ENCODE measurements at places on chromosomes 12 and 14.

GRCh38 chr12:30514666-30515065, 181.0 kb downstream of the IPO8 start:
- no peak for DNase-seq

DNA sequence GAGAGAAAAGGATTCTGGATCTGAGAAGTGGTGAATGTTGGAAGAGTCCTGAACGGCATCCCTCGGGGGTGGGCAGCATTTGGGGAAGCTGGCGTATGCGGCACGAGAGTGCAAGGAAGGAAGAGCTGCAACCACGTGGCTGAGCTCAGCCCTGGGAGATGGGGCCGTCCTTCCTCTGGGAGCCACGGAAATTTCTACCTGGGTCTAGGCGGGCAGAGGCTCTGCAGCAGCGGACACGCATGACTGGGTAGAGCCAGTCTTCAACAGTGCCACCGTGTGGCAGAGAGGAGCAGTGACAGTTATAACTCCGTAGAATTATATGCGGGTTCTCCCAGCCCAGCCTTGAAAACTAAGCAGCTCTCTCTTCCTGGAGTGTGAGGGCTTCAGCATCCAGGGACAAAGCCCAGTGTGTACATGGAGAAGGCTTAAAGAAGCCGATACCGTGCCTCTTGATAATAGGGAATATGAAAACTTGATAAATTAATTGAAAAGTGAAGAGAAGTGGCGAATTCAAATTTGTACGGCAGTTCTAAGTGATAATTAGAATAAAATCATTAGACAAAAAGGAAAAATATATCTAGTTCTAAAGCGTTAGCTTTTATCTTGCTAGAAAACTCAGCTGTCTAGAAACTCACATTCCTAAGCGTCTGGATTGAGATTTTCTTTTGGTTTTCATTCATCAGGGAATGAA, 82.9 kb upstream of the STXBP6 start:
- peak; percentile 83 for DNase-seq

DNA sequence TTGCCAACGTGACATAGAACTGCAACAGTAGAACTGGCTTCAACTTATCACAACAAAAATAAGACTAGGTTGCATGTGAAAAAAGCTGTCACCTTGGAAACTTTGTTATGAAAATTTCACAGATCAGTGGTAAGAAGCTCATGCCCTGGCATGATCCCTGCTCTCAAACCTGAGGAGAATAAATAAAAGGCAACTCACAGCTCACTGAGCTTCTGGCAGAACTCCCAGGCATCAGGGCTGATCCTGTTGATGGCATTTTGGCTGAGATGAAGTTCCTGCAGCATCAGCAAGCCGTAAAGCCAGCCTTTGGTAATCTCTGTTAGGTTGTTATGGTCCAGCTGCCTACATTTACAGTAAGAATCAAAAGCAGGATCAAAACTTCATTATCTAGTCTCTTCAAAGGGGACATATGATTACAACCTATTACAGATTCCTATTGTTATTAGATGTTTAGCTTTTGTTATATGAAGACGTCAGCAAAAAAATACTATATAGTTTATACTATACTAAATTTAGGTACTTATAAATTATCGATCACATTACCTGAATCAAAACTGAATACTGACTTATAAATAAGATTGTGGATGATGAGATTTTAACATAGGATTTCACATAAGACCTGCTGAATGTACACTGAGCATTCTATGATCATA, 32.0 kb downstream of the LRIG3 start:
- DNase-seq: peak; percentile 26

GRCh38 chr14:81273521-81273920, 52.8 kb upstream of the GTF2A1 start:
- DNase-seq: peak; percentile 41

GRCh38 chr14:105941226-105942166, 415.1 kb downstream of the TMEM121 start:
- DNase-seq: no peak

GRCh38 chr14:48325486-48325885, 650.1 kb upstream of the MDGA2 start:
- no peak for DNase-seq

DNA sequence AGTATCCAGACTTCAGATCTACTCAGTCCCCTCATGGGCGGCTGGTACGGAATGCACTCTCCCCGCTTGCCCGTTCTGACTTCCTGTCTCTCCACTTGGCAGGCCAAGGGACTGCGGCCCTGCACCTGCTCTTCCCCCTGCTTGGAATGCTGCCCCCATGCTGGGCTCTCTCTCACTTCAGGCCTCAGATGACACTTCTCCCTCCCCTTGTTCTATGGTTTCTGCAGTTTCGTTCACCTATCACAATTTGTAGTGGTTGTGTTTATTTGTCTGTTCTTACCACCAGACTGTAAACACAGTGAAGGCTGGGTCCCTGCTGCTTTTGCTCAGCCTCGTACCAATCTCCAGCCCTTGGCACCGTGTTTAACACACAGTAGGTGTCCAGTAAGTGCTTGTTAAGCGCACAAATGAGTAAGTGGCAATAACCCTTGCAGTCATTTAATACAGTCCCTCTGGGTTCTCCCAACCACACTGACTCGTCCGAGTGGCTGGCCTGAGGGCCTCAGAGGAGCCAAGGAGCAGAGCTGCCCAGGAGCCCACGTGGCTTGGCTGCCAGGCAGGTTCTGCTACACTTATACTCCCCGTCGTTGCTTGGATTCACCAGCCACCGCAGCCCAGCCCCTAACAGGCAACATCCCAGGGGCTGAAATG, 11.8 kb downstream of the SLC6A12 start:
- DNase-seq: peak; percentile 77

DNA sequence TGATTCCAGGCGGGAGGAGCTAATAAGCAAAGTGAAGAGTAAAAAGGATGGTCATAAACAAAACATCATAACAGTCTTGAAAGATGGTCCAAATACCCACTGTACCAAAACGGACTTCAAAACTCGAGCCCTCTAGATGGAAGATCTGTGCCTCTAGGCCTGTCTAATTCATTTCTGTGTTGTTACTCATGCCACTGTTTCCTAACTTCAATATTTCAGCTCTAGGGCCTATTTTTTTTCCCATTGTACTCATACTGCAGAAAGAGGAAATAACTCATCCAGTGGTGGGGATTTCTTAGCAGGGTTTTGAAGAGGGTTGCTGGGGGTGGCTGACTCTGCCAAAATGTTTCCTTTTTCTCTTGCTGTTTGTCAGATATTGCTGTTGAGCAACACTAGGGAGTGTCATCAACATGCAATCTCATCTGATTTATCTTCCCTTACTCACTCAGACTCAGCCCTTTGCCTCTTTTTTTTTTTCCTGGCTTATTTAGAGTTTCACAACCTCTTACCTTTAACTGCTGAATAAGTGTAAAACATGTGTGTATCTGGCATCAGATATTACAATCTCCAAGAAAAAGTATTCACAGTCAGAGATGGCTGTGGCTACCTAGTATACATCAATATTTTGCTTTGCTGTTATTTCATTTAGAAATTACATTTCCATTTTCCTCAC, 189.6 kb downstream of the DUSP6 start:
- DNase-seq: no peak

- DNase-seq: no peak
Measured at GRCh38 chr14:85317491-85318021, 212.4 kb upstream of the FLRT2 start.

GRCh38 chr12:6189028-6189427, 11.2 kb upstream of the CD9 start:
- DNase-seq: no peak

DNA sequence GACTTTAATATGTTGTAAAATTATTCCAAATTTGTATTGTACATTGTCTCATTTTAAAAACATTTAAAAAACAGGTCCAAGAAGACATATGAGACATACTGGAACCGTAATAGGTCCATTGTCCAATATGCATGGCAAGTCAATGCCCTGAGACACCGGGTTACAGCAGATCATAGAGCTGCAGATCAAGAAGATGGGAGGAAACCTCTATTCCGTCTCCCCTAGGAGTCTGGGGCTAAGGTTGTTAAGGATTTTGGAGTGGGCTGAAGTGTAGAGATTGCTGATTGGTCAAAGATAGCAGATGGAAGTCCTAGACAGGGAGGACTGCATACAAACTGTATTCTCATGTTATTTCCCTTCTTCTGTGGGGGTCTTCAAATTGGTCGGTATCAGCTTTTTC, 108.3 kb upstream of the PLEKHA5 start:
- no peak for DNase-seq
